Natural killer cell treated with Interleukin-12 subunit alpha and Interleukin-12 subunit beta and Interleukin-15 and Interleukin-18, amount 100 ng/mL, for 72 hours (primary cell): ENCODE measurements at places on chromosomes 12 and 14. TPM values are rescaled to one million over a fixed set of nuclear protein-coding genes. Genes with fewer than 3 reads are reported as not detected.
A peak's percentile ranks its signal among the peaks of the same experiment; 100 is the strongest.

- DNase-seq: no peak
These were observed 57.7 kb downstream of the HMGA2 start for GRCh38 chr12:65881965-65882413.

- no peak for DNase-seq
These were observed 637 bp upstream of the FOXG1 start for GRCh38 chr14:28765831-28766468.

DNA sequence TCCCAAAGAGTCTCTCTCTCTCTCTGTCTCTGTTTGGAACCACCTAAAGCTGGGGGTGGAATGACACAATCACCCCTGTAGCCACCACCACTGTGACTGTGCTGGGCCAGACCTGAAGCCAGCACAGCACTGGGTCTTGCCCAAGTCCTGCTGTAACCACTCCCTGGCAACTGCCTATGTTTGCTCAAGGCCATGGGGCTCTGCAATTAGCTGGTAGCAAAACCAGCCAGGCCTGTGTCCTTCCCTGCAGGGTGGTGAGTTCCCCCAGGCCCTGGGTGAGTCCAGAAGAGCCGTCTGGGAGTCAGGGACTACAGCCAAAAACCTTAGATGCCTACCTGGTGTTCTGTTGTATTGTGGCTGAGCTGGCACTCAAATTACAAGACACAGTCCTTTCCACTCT, 50.8 kb downstream of the DGLUCY start:
- no peak for DNase-seq

DNA sequence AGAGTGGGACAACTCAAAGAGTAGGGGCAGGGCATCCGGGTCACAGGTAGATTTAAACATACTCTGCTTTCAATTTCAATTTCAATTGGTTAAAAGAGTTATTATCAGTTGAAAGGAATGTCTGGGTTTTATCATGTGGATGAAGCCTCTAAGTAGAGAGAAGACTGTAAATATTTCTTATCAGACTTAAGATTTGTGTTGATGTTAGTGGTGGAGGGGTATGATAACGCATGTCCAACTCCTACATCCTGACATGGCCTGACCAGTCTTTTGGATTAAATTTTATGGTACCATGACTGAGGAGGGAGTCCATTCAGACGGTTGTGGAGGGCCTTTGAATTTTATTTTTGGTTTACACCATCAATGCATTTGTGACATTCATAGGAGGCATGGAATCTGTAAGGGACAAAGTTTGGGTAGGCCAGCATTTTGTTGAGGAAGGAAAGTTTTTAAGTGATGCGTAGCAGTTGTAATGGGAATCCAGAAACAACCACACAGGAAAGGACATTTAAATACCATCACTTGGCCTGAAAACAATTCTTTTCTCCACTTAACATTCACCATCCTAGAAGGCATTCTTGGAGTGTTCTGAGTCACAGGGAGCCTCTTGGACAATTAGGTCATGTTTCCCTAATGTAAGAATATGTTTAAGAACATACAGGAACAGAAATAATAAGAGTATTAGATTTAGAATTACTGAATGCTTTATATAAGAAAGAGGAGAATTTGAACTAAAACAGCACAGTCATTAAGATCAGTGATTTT, 371.9 kb downstream of the ATP23 start:
- no peak for DNase-seq

GRCh38 chr12:113416091-113416754, 6.0 kb upstream of the SDSL start:
- no peak for DNase-seq

- DNase-seq: no peak
These were observed at the start of gene DAO for GRCh38 chr12:108879615-108880254. DAO (plus strand) TSS chr12:108880092; CDS start chr12:108885007, 4,915 bp downstream.

GRCh38 chr14:93311082-93311481, 21.8 kb downstream of the BTBD7 start:
- no peak for DNase-seq

- DNase-seq: no peak
These were observed 38.7 kb downstream of the ANO4 start for GRCh38 chr12:100833282-100833681.

Gene MAX
- 167 TPM for total RNA-seq

- no peak for DNase-seq
These were observed 96.3 kb downstream of the TSPAN8 start for GRCh38 chr12:71061451-71061850.

DNA sequence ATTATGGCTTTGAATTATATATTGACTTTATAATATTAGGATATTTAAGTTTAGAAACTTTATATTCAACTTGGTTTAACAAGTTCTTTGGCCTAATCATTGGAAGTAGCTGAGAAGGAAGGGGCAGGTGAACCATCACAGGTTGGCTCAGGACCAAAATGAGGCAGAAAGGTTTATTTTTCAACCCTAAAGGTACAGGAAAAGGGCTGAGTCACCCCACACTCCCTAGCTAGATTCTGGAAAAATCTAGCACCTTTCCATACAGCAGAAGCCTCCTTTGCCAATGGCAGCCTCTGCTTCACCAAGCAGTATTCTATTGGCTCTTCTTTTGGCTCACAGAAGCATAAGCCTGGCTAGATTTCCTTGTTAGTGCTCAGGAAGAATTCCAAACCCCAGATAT, 19.3 kb upstream of the MED6 start:
- DNase-seq: no peak

- DNase-seq: no peak
These were observed 326.7 kb downstream of the ATP23 start for GRCh38 chr12:58268069-58268468.

GRCh38 chr12:55711786-55712553, 3.9 kb upstream of the BLOC1S1 start:
- no peak for DNase-seq

GRCh38 chr14:20501346-20501745, 4.0 kb upstream of the RNASE10 start:
- no peak for DNase-seq

- DNase-seq: no peak
These were observed 3.0 kb upstream of the HOXC10 start for GRCh38 chr12:53981634-53982565.

DNA sequence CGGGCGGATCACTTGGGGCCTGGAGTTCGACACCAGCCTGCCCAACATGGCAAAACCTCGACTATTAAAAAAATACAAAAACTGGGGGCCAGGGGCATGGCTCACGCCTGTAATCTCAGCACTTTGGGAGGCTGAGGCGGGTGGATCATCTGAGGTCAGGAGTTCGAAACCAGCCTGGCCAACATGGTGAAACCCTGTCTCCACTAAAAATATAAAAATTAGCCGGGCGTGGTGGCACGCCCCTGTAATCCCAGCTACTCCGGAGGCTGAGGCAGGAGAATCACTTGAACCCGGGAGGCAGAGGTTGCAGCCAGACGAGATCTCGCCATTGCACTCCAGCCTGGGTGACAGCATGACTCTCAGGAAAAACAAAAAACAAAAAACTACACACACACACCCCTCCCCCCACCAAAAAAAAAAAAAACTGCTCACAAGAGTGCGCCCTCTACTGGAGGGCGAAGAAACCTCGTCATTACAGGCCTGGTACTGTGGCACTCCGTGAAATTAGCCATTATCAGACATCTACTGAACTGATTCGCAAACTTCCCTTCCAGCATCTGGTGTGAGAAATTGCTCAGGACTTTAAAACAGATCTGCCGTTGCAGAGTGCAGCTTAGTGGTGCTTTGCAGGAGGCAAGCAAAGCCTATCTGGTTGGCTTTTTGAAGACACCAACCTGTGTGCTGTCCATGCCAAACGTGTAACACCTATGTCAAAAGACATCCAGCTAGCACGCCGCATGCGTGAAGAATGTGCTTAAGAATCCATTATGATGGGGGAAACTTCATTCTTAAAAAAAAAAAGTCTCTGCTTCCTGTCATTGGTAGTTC, 7.7 kb downstream of the PPP1R3E start:
- no peak for DNase-seq

- peak; percentile 86 for DNase-seq
These were observed 790 bp downstream of the BTG1 start for GRCh38 chr12:92144631-92145480.

GRCh38 chr12:117890644-117891043, 78.1 kb downstream of the KSR2 start:
- DNase-seq: no peak

- no peak for DNase-seq
These were observed 203.6 kb downstream of the C12orf75 start for GRCh38 chr12:105534068-105534467.

Gene HRK
- total RNA-seq: not detected

GRCh38 chr14:30214461-30215090, 286.9 kb upstream of the PRKD1 start:
- no peak for DNase-seq

GRCh38 chr14:72643317-72643801, 250.5 kb downstream of the DPF3 start:
- DNase-seq: no peak

DNA sequence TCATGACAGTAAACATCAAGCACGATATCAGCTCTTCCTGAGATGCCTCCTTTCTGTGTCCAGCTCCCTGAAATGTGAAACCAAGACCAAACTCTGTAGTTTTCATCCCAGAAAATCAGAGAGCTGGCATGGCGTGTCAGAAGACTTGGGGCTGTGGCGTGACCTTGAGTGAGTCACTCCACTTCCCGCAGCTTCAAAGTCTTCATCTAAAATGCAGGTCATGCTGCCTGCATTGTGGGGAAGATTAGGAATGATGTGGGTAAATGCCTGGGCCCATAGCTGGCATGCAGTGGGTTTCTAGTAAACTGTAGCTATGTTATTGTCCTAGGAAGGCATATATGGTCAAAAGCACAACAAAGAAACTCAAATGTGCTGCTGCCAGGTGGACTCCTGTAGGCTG, 28.8 kb downstream of the OAS2 start:
- no peak for DNase-seq

GRCh38 chr14:106436310-106436905, 910.0 kb downstream of the TMEM121 start:
- DNase-seq: peak; percentile 66

DNA sequence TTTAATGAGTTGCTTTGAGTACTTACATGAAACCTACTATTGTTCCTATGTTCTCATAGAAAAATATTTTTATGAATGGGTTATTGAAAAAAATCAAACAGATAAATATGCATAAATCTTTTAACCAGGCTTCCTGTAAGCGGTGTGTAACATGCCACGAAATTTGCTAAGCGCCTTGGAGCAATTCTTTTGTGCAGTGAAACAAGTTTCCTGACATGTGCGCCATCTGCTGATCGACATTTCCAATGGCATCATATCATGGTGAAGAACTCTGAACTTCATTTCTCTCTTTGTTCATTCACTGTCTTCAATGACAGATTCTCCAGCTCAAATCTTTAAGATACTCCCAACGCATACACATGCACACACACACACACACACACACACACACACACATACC, 145.6 kb upstream of the NAV3 start:
- DNase-seq: no peak

Gene APOF
- total RNA-seq: not detected

- no peak for DNase-seq
These were observed 803.5 kb downstream of the FLRT2 start for GRCh38 chr14:86333493-86333892.

- DNase-seq: no peak
These were observed 91.9 kb downstream of the SLC8A3 start for GRCh38 chr14:70096866-70097265.

DNA sequence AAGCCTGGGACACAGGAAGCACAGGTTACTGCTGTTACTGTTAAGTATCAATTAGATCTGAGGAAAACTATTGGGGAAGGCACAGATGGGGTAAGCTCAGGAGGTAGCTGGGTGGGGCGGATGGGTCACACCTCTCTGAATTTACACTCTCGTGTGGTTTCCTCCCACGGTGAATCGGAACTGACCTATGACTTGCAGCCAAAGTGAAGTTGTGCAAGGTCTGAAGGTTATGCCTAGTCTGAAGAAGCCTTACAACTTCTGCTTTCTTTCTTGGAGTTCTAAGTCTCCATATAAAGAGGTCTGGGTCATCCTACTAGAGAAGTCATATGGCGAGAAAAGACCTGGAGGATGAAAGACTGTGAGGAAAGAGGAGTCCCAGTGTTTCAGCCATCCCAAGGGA, 25.6 kb upstream of the GPATCH2L start:
- no peak for DNase-seq

GRCh38 chr14:22630066-22630465, 14.1 kb downstream of the OR6J1 start:
- DNase-seq: no peak

GRCh38 chr14:72010474-72010873, 78.2 kb downstream of the RGS6 start:
- DNase-seq: no peak

DNA sequence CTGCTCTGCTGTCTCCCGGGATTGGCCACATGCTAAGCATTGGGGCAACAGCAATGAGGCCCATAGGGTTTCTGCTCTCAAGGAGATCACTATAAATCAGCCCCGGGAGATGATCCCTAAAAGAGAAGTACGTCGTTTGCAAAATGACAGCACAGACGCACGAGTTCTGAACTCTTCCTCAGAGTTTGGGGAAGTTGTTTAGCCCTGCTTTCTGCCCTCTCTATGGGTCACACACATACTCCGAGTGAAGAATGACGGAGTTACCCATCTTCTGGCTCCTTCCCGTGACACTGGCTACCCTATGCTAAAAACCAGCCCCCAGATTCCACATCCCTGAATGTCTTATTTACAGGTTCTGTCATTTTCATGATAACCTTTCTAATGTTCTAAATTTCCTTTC, 258.0 kb upstream of the PLEKHG7 start:
- no peak for DNase-seq

Gene SMIM41
- not detected for total RNA-seq

- no peak for DNase-seq
These were observed 71.9 kb upstream of the TCL1B start for GRCh38 chr14:95614349-95614748.

Gene DNAH10
- 0.29 TPM for total RNA-seq

Gene CCDC198
- total RNA-seq: not detected

DNA sequence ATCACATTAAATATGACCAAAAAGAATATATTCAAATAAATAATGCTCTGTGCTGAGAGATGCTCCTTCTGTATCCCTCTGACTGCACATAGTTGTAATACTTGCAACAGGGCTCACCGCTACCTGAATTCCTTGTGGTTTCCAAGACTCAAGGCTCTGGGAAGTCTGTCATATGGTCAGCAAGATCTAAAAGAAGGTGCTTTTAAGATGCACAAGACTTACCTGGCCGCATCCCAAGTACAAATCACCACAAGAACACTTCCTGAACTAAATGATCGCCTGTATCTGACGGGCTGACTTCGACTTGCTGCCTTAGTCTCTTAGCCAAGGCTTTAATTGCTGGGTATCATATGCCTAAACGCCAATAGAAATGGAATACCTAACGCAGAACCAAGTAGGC, 67.2 kb downstream of the HECTD4 start:
- DNase-seq: no peak

Gene IRF2BPL
- total RNA-seq: 18.0 TPM

- no peak for DNase-seq
These were observed 35.9 kb downstream of the SLC8B1 start for GRCh38 chr12:113298861-113299545.

Gene CLEC4A
- total RNA-seq: 3.7 TPM

- no peak for DNase-seq
These were observed 47.5 kb downstream of the ZNF664 start for GRCh38 chr12:124020514-124020949.

GRCh38 chr12:110743571-110744093, 941 bp upstream of the PPP1CC start:
- DNase-seq: no peak

Gene NACA
- total RNA-seq: 322 TPM
